ENCODE measurements at places on chromosomes 1 and 21.

- DNase-seq = peak; percentile 63
These were observed 10.9 kb upstream of the IFI16 start for GRCh38 chr1:158998781-158999161.

DNA sequence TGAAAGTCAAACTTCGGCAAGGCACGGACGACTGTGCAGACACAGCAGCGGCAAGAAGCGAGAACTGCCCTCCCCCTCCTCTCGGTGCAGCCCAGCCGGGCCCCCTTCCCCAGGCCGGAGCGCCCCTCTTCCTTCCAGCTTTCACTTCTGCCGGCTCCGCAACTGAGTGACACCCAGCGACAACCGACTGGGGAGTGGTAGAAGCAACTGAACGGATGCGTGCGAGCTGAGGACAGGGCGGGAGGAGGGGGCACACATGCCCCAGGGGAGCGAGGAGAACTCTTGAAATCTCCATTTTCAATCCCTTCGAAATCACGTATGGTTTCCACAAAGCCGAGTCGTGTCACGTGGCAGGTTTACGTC lies 146.6 kb downstream of the PGBD5 start:
- DNase-seq = no peak

GRCh38 chr1:80675454-80675853 lies 1125.3 kb upstream of the ADGRL2 start:
- peak; percentile 17 for DNase-seq

DNA sequence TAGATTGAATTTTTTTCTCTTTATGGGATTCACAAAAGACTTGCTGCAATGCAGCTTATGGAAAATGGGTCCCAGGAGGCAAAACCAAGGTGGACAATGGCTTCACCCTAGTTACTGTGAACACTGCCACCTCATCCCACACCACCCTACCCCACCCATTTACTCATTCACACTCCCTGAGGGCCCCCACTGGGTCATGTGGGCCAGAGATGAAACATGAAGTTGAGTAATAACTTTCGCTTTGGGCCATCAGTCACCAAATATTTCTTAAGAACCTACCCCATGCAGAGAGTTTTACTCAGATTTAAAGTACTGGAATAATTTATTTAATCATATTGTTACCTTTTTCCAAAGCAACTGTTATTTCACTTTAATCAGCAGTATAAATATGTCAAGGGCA lies 191.8 kb downstream of the TPR start:
- peak; percentile 85 for DNase-seq

DNA sequence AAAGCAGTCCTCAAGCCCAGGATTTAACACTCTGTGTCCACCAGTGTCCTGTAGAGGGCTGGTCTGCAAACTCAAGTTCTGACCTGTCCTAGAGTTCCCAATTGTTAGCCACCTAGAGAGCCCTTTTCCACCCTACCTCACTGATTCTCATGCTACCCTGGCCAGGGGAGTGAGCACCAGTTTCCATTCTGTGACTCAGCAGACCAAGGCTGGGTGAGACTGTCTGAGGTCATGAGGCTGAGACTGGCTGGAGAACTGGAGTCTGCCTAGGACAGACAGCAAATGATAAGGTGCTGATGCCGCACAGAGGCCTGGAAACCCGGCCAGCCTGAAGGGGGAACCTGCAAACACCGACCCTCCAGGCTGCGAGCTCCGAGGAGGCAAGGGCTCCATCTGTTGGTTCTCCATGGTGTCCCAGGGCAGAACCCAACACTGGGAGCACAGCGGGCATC lies 13.7 kb downstream of the GLIS1 start:
- no peak for DNase-seq

- no peak for DNase-seq
These were observed 1.8 kb upstream of the SLC19A2 start for GRCh38 chr1:169487561-169487960.

- no peak for DNase-seq
These were observed 394.2 kb downstream of the VAV3 start for GRCh38 chr1:107570768-107571167.

GRCh38 chr1:116019653-116020253 lies 43.4 kb downstream of the SLC22A15 start:
- no peak for DNase-seq

- DNase-seq = no peak
These were observed 23.0 kb downstream of the RLF start for GRCh38 chr1:40184193-40184592.

- peak; percentile 35 for DNase-seq
These were observed 207.3 kb downstream of the SLC45A1 start for GRCh38 chr1:8525216-8525557.

- peak; percentile 24 for DNase-seq
These were observed 26.7 kb downstream of the MIA3 start for GRCh38 chr1:222644636-222644980.
